ENCODE measurements at places on chromosomes 3 and 15. TPM values are rescaled to one million over a fixed set of nuclear protein-coding genes. Genes with fewer than 3 reads are reported as not detected.

The ACOX2 gene
- 4.9 TPM for total RNA-seq

The CSPG5 gene
- 0.16 TPM for total RNA-seq

The CD276 gene
- 82.4 TPM for total RNA-seq

The CSTA gene
- not detected for total RNA-seq
